Body of pancreas (tissue), 4 donors: ENCODE measurements at places on chromosomes 7 and 10.

- no peaks in the 10 kb centered on the region for H3K27me3 ChIP-seq
- H3K36me3 ChIP-seq = peaks cover 6% of the 10 kb centered on the region
- no peak overlapping the region for H3K4me3 ChIP-seq
Observed at GRCh38 chr10:12252882-12253546, 57.0 kb downstream of the CDC123 start.

- no peak overlapping the region for H3K4me3 ChIP-seq
- no peak overlapping the region for H3K27ac ChIP-seq
- H3K27me3 ChIP-seq = no peaks in the 10 kb centered on the region
- peak; percentile 23 for DNase-seq
- H3K4me1 ChIP-seq = no peaks in the 10 kb centered on the region
- no peaks in the 10 kb centered on the region for H3K36me3 ChIP-seq
Observed at GRCh38 chr10:70925377-70926225, 37.2 kb upstream of the PCBD1 start.

- no peaks in the 10 kb centered on the region for H3K36me3 ChIP-seq
- H3K4me3 ChIP-seq = no peak overlapping the region
- no peak for DNase-seq
- H3K27ac ChIP-seq = no peak overlapping the region
- no peaks in the 10 kb centered on the region for H3K27me3 ChIP-seq
Observed at GRCh38 chr7:95908499-95908898, 136.1 kb downstream of the DYNC1I1 start.

GRCh38 chr10:131568866-131569265 lies 257.3 kb upstream of the TCERG1L start:
- DNase-seq = no peak
- H3K4me1 ChIP-seq = no peaks in the 10 kb centered on the region
- no peaks in the 10 kb centered on the region for H3K36me3 ChIP-seq
- H3K27me3 ChIP-seq = no peaks in the 10 kb centered on the region

DNA sequence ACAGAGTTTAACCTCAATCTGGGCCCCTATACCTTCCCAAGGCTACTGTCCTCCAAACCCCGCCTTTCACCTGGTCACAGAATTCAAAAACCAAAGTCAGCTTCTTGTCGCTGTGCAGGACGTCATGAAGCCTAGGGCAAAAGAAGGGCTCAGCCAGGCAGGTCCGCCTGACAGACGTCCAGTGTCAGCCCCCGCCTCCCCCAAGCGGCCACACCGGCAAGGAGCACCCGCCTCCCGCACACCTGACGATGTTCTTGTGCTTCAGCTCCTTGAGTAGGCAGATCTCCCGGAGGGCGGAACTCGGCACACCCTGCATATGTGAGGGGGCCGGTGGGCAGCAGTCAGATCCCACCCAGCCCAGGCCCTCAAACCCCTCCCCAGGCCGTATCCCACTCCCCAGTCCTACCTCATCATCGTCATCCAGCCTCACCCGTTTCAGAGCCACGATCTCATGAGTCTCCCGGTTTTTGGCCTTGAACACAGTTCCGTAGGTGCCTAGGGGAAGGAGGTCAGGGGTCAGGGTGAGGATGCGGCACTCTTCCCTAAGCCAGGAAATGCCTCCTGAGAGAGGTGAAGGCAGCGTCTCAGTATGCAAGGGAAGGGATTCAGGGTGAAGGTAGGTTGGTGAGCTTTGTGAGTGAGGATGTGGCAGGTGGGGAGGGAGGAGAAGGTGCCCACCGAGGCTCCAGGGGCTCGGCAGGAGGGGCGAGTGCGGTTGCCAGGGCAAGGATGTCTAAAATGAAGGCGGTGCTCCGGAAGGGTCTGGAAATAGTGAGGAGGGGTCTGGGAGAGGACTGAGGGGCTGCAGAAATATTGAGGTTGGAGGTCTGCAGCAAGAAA lies 811 bp downstream of the CDK5 start:
- H3K27ac ChIP-seq = no peak overlapping the region
- no peaks in the 10 kb centered on the region for H3K27me3 ChIP-seq
- peaks cover 39% of the 10 kb centered on the region for H3K4me1 ChIP-seq
- peak overlapping the region; percentile 57 for H3K4me3 ChIP-seq

DNA sequence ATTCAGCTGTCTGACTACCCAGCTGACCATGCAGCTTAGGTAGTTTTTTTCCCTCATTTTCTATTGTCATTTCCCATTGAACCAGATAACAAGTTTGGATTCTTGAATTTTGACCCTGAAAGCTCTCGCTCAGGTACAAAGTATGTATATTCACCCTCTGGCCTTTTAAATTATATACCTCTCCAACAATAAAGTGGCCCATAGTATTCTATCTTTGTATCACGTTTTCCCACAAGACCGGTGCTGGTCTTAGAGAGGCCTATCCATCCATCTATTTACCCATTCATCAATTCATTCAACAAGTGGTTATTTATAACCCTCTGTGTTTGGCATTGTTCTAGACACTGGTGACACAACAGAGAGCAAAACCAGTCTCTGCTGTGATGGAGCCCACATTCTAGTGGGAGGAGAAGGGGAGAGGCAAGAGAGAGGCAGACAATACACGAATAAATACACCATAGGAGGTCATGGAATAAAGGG lies 35.2 kb upstream of the NPSR1 start:
- H3K4me3 ChIP-seq = no peak overlapping the region
- no peaks in the 10 kb centered on the region for H3K4me1 ChIP-seq
- DNase-seq = no peak
- no peaks in the 10 kb centered on the region for H3K27me3 ChIP-seq
